ENCODE measurements at places on chromosomes 7 and 10.
A peak's percentile ranks its signal among the peaks of the same experiment; 100 is the strongest.

GRCh38 chr7:38368191-38368605, 94.8 kb upstream of the TARP start:
- DNase-seq = no peak

- DNase-seq = no peak
Measured at GRCh38 chr7:51633006-51633405, 316.4 kb upstream of the COBL start.

- no peak for DNase-seq
Measured at GRCh38 chr10:76297780-76298281, 866.4 kb downstream of the LRMDA start.

- no peak for DNase-seq
Measured at GRCh38 chr7:78178319-78178718, 379.7 kb downstream of the PHTF2 start.

DNA sequence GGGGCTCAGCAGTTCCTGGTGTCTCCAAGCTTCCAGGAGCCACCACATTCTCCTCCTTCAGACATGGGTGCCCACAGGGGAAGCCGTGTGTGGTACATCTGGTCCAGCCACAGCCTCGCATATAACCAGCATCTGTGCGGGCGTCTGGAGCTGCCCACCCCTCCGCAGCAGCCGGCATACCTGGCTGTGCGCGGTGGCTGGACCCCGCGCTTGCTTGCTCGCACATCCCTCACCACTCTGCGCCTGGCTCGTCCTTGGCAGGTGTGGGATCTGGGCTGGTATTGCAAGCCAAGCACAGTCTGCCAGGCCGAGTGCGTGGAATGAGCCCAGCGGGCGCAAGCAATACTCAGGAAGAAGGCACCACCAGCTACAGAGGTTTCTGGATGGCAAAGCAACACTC, 117.7 kb upstream of the MBL2 start:
- no peak for DNase-seq

DNA sequence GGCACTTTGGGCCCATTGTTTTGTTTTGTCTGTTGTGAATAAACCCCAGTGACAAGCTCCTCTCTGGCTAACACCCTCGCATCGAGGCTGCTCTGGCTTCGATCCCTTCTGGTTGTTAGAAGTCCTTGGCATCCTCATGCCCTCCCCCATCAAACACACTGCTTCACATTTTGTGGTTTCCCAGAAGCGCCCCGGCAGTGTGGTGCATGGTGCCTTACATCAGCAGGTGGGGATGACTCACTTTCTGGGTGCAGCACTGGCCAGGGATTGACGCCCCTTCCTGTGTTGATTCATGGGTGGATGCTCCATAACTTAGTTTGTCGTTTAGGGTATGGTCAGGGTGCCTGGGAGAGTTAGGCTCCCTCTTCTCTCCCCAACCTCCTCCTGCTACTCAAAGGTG, 51.4 kb downstream of the PLPP4 start:
- DNase-seq = no peak

- no peak for DNase-seq
Measured at GRCh38 chr10:9789996-9790395, 1227.7 kb upstream of the CELF2 start.

DNA sequence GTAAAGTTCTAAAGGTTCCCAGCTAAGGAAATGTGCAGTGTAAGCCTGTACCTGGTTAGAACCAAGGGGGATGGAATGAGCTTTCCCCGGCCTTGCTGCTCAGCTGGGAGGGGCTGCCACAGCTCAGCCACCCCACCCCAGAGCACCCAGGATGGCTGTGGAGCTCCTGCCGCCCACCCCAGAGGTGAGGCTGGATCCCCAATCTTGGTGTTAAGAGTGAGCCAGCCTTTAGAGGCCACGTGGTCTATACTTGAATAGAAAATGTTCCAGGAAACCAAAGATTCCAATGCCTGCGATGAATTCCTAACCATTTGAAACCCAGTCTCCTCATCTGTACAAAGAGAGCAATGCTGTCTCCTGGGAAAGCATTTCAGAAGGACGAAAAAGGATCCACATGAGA, 16.5 kb downstream of the DIP2C start:
- DNase-seq = no peak

DNA sequence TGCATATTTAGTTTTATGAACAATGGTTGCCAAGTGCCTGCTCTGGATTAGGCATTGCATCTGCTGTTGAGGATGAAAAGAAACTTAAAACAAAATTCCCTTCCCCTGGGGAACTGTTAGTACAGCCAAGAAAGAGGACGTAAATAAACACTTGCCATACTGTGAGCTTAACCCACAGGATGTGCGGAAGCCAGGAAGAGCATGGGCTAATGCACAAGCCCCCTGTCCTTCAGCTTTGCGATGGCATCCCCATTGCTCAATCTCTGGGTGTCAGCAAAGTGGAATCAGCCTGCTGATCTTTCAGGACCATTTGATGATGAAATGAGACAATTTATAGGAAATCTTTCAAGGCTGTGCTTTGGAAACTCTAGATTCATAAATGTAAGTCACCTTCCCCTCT, 399.9 kb upstream of the IGFBP3 start:
- no peak for DNase-seq

DNA sequence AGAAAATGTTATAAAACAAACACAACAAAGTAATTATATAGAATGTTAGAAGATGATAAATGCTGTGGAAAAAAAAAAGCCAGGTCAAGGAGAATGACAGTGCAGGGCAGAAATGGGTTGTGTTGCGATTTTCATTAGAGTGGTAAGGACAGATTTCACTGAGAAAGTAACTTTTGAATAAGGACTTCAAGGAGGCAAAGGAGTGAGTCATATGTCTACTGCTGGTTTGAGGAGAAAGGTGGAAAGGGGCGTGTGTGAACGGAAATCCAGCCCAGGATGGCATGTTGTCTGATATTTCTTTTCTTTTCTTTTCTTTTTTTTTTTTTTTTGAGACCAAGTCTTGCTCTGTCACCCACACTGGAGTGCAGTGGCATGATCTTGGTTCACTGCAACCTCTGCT, 12.3 kb upstream of the DLD start:
- DNase-seq = no peak

DNA sequence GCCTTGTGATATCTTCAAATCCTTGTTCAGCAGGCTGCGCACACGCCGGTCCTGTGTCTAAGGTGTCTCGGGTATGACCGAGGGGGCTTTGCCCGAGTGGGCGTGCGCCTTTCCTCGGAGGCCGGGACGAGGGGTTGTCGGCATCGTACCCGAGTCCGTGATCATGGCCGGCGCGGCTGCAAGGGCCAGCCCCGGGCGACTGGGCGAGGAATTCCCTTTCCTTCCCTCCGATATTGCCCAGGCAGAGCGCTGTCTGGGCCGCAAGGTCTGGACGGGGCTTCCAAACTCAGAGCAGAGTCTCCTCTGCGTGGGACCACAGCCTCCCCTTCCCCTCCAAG, 59.7 kb downstream of the ZNF467 start:
- DNase-seq = no peak

- no peak for DNase-seq
Measured at GRCh38 chr7:24907311-24907886, 72.6 kb downstream of the OSBPL3 start.

DNA sequence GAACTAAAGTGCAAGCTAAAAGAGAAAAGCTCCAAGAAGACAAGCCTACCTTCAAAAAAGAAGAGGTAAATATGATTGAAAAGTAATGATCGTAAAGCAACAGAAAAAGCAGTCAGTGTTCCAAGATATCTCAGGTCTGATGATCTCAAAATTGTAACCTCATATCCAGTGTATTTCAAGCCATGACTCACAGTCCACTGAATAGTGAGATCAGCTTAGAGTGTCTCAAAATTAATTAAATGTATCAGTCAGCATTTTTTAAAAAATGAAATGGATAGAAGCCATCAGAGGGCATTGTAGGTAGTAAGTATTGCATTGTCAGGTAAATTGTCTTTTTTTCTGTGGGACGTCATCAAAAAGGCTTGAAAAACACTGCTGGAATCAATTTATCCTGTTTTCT, 50.6 kb upstream of the AGBL3 start:
- no peak for DNase-seq

GRCh38 chr7:32458025-32458424, 32.2 kb downstream of the LSM5 start:
- DNase-seq = no peak

GRCh38 chr10:91185239-91185875, 35.1 kb upstream of the PCGF5 start:
- DNase-seq = peak; percentile 48

GRCh38 chr10:96473866-96474265, 39.9 kb downstream of the TLL2 start:
- no peak for DNase-seq

DNA sequence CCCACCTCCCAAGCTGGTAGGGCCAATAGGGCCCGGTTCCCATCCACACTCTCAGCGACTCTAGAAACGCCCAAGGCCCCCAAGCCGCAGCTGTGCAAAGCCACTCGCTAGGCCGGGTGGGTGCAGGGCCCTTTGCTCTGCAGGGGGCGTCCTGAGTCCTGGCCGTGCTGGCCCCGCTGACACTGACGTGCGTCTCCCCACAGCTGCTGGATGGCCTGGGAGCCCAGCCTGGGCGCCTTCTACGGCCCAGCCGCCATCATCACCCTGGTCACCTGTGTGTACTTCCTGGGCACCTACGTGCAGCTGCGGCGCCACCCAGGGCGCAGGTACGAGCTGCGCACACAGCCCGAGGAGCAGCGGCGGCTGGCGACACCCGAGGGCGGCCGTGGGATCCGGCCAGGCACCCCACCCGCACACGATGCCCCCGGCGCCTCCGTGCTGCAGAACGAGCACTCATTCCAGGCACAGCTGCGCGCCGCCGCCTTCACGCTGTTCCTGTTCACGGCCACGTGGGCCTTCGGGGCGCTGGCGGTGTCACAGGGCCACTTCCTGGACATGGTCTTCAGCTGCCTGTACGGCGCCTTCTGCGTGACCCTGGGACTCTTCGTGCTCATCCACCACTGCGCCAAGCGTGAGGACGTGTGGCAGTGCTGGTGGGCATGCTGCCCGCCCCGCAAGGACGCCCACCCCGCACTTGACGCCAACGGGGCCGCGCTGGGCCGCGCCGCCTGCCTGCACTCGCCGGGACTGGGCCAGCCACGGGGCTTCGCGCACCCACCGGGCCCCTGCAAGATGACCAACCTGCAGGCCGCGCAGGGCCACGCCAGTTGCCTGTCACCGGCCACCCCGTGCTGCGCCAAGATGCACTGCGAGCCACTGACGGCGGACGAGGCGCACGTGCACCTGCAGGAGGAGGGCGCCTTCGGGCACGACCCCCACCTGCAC, 31.6 kb upstream of the KNDC1 start:
- no peak for DNase-seq

DNA sequence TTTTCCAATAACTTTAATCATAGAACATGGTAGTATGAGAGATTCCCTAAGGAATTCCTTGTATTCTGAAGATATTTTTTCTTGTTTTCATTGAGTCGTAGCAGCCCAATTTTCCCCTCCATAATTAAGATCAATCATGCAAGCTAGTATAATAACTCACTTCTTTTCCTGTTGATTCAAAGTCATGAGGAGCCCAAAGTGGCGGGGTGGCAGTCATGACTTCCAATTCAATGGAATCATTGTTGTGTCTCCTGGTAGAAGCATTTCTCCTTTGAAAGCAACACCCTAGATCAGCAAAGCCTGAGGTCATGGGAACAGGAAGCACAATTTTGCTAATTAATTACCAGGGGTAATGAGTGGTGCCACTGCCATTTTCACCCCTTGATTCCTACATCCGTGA, 77.6 kb upstream of the MAGI2 start:
- DNase-seq = no peak

DNA sequence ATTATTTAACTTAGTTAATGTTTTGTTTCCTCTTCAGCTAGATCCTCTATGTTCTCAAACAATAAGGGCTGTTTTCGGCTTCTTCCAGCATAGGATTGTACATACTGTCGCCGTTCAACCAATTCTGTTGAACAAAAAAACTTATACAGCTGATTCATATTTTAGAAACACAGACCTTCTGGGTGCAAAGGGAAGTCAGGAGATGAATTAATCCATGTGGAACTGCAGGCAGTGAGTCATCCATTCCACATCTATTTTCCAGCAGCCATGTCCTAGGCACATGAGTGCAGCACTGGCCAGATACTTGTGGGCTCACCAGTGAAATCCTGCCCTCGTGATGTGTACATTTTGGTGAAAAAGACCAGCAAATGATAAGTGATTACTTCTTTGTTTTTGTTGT, 163.2 kb downstream of the JAZF1 start:
- DNase-seq = no peak

- no peak for DNase-seq
Measured at GRCh38 chr7:132575982-132576720, at the start of gene PLXNA4. TSS of gene PLXNA4 (minus strand) at chr7:132576470. CDS start at chr7:132508693, 67,777 bp downstream.

- no peak for DNase-seq
Measured at GRCh38 chr7:135102372-135102771, 45.5 kb upstream of the TMEM140 start.

- no peak for DNase-seq
Measured at GRCh38 chr10:51364674-51365073, 290.4 kb downstream of the PRKG1 start.

GRCh38 chr10:106661133-106661766, 503.3 kb downstream of the SORCS1 start:
- DNase-seq = no peak

DNA sequence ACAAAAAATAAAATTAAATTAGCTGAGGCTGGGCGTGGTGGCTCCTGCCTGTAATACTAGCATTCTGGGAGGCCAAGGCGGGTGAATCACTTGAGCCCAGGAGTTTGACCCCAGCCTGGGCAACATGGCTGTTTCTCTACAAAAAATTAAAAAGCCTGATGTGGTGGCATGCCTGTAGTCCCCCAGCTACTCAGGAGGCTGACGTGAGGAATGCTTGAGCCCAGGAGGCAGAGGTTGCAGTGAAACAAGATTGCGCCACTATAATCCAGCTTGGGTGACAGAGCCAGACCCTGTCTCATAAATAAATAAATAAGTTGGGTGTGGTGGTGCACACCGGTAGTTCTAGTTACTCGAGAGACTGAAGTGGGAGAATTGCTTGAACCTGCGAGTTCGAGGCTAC, 65.1 kb downstream of the GNA12 start:
- no peak for DNase-seq

DNA sequence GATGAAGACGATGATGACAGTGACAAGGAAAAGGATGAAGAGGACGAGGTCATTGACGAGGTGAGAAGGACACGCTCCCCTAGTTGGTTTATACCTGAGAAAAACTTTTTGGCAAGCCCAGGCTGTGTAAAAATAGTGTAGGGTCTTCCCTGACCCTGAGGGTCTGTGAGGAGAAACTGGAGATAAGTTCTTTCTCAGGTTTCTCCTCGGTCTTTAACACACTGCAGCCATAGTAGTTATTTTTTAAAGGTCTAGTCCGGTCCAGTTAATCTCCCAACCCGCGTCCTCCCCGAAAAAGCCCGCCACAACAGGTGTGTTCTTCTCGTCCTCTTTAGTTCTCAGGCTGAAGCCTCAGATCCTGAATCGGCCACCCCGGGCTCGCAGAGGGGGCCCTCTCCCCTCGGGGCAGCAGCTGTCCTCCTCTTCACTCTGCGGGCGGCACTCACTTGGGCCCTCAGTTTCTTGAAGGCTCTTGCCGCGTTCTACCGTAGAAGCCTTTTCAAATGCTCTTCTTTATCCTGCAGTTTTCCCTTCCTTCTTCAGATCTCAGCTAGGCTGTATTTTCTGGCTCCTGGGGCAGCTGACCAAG, 411 bp downstream of the BCCIP start:
- DNase-seq = no peak

- no peak for DNase-seq
Measured at GRCh38 chr7:106561666-106562411, 99.1 kb downstream of the CCDC71L start.

- DNase-seq = no peak
Measured at GRCh38 chr7:75738604-75738974, at the start of gene HIP1. TSS of gene HIP1 (minus strand) at chr7:75738941. CDS start at chr7:75738920, 21 bp downstream.

- DNase-seq = no peak
Measured at GRCh38 chr10:90051474-90051873, 350.1 kb downstream of the KIF20B start.

GRCh38 chr10:103450201-103450695, 1.9 kb downstream of the CALHM2 start:
- no peak for DNase-seq

All from gastrocnemius medialis (tissue), 4 donors.